ENCODE measurements at places on chromosomes 16 and 17.

GRCh38 chr16:48279199-48279598 lies 31.9 kb upstream of the ABCC11 start:
- DNase-seq = no peak
- no peaks in the 10 kb centered on the region for H3K27me3 ChIP-seq
- H3K27ac ChIP-seq = peak overlapping the region; percentile 9
- H3K4me3 ChIP-seq = no peak overlapping the region
- no peaks in the 10 kb centered on the region for H3K4me1 ChIP-seq

DNA sequence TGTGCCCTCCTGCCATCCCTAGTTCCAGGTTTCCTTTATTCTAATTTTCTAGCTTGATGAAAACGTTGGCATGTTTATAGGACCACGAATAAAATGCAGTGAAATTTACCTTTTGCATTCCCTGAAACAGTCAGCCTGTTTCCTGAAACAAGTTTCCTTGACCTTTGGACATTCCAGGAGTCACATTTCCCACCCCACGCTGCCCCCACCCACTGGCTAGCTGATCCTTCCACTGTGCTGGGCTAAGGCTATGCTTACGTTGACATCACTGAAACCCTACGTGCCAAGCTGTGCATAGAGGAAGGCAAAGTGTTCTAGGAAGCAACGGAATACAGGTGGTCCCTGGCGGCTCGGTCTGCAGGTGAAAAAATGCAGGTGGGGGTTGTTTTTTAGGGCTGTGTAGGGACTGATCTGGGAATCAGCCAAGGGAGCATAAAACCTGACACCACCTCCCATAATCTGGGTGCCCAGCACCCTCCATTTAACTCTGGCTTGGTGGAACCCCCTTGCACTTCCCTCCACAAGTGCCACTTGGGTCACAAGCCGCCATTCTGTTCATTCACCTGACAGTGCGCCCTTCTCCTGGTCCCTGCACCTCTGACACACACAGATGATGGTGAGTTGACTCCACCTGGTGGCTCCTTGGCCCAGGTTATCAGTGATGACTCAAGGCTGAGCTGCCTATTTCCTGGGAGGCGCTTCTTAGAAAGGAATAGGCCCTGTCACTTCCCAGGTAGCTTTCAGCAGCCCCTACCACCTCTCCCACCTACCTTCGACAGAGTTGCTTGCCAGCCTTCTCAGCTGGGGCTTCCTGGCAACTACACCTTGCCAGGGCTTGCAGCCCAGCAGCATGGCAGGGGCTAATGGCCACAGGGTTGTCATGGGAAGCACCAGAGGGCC lies 83.7 kb downstream of the N4BP1 start:
- no peaks in the 10 kb centered on the region for H3K27me3 ChIP-seq
- peak; percentile 69 for DNase-seq
- no peaks in the 10 kb centered on the region for H3K4me1 ChIP-seq

GRCh38 chr16:55470533-55471371 lies 8.2 kb upstream of the MMP2 start:
- H3K4me1 ChIP-seq = no peaks in the 10 kb centered on the region
- no peak overlapping the region for H3K4me3 ChIP-seq
- H3K27ac ChIP-seq = no peak overlapping the region
- H3K36me3 ChIP-seq = no peaks in the 10 kb centered on the region
- no peak for DNase-seq
- no peaks in the 10 kb centered on the region for H3K27me3 ChIP-seq

DNA sequence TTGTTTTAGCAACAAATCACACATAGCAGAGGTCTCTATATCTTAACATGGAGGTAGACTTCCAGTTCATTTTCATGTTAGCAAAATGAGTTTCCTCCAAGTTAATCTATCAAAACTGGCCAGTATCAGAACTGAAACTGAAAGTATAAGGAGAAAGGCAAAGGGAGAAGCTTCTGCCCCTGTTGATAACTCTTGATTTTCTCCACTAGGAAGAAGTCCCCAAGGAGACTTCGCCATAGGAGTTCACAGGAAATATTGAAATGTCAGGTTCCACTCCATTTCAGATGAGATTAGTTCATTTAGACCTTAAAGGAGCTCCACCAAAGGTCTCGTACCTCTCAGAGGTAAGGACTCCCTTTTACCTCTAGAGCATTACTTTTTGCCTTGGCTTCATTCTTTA lies 1.2 kb upstream of the OGFOD3 start:
- no peak for DNase-seq
- peaks cover 57% of the 10 kb centered on the region for H3K4me1 ChIP-seq
- H3K36me3 ChIP-seq = no peaks in the 10 kb centered on the region
- H3K4me3 ChIP-seq = peak overlapping the region; percentile 82
- no peaks in the 10 kb centered on the region for H3K27me3 ChIP-seq

DNA sequence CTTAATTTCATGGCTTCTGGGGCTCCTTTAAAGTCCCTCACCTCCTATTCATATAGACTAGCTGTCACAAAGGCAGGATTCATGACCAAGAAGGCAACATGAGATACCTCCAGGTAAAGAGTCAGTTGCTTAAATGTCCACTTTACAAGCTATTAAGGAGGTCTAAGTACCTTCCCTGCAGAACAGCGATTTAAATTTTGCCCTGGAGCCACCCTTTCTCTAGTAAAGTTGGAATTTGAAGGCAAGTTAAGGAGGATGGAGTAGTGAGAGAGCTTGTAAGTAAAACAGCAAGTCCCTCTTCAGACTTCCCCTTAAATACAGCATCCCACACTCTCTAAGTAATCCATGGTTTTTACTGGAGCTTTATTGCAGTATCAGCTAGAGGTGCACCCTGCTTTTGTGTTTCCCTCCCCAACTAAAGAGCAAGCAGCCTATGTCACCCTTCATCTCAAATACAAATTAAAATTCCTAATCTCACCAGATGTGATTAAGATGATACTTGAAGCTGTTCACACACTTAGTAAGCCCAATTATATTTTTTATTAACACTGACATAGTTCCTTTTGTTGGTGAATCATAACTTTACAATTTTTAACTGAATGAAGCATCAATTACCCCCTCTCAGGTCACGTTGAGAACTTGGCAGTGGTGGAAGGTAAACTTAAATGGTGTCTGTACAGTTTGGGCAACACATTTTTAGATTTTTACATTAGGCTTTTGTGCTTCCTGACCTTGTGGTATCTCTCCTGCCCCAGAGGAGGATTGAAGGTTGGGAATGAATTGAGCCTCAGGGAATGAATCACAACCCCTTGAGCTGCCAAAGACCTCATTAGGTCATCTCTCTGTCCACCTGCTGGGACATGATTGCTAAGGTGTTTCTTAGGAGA lies 108.9 kb downstream of the TANGO6 start:
- H3K27me3 ChIP-seq = no peaks in the 10 kb centered on the region
- H3K4me3 ChIP-seq = no peak overlapping the region
- no peaks in the 10 kb centered on the region for H3K4me1 ChIP-seq

- no peak overlapping the region for H3K27ac ChIP-seq
- no peaks in the 10 kb centered on the region for H3K27me3 ChIP-seq
- H3K36me3 ChIP-seq = peaks cover 61% of the 10 kb centered on the region
- no peak overlapping the region for H3K4me3 ChIP-seq
These were observed 18.6 kb upstream of the C16orf95 start for GRCh38 chr16:87335625-87336433.

- no peak overlapping the region for H3K4me3 ChIP-seq
- peaks cover 24% of the 10 kb centered on the region for H3K36me3 ChIP-seq
- no peak for DNase-seq
- no peak overlapping the region for H3K27ac ChIP-seq
These were observed 84.7 kb downstream of the NLK start for GRCh38 chr17:28127196-28127595.

GRCh38 chr16:84970447-84971127 lies 40.7 kb downstream of the ZDHHC7 start:
- peak; percentile 93 for DNase-seq
- peaks cover 7% of the 10 kb centered on the region for H3K27me3 ChIP-seq
- H3K36me3 ChIP-seq = no peaks in the 10 kb centered on the region

GRCh38 chr16:48231727-48232492 lies 12.2 kb upstream of the LONP2 start:
- H3K4me3 ChIP-seq = no peak overlapping the region
- H3K36me3 ChIP-seq = no peaks in the 10 kb centered on the region
- H3K27ac ChIP-seq = no peak overlapping the region
- no peak for DNase-seq

DNA sequence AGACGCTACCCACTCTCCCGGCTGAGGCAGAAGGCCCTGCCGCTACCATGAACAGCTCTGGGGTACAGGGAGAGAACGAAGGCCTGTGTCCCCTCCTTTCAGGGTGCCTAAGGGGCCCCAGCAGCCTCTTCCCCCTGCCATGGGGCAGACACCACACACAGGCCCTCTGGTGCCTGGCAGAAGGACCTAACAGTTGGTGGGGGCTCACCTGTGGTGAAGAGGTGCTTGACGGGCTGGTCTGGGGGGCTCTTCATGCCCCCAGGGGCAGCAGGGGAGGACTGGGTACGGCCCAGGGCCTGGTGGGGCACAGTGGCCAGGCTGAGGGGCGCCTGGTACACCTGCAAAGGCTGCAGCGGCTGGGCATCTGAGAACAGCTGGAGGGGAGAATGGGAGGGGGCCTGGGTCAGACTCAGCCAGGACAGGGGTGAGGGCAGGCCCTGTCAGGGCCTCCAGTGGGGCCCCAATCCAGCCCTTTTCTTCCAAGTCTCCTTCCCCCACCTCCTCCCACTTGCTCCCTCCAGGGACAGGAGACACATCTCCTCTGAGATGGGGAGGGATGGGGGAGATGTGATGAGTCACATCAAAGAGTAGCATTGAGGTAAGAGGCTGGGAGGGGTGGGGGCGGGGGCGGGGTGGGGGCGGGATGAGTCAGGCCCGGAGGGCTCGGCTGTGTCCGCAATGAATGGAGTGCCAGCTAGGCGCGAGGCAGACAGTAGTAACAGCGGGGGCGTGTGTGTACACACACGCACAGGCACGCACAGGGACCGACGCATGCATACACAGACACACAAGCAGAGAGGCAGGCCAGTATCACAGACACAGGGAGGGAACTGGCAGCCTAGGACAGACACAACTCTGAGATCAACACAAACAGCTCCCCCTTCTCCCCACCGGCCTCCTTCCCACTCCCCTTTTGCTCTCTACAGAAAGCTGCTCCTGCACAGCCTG lies 16.1 kb downstream of the G6PC3 start:
- H3K27me3 ChIP-seq = no peaks in the 10 kb centered on the region
- no peak overlapping the region for H3K27ac ChIP-seq
- no peak for DNase-seq
- no peaks in the 10 kb centered on the region for H3K4me1 ChIP-seq
- no peak overlapping the region for H3K4me3 ChIP-seq
- H3K36me3 ChIP-seq = peaks cover 100% of the 10 kb centered on the region

- H3K27me3 ChIP-seq = no peaks in the 10 kb centered on the region
- no peaks in the 10 kb centered on the region for H3K4me1 ChIP-seq
- H3K36me3 ChIP-seq = peaks cover 100% of the 10 kb centered on the region
- H3K4me3 ChIP-seq = no peak overlapping the region
These were observed 7.8 kb downstream of the LRRC59 start for GRCh38 chr17:50389534-50389933.

GRCh38 chr16:24257958-24258357 lies 1.8 kb downstream of the CACNG3 start:
- H3K36me3 ChIP-seq = no peaks in the 10 kb centered on the region
- DNase-seq = no peak
- H3K27ac ChIP-seq = no peak overlapping the region
- H3K27me3 ChIP-seq = peaks cover 39% of the 10 kb centered on the region
- no peak overlapping the region for H3K4me3 ChIP-seq

DNA sequence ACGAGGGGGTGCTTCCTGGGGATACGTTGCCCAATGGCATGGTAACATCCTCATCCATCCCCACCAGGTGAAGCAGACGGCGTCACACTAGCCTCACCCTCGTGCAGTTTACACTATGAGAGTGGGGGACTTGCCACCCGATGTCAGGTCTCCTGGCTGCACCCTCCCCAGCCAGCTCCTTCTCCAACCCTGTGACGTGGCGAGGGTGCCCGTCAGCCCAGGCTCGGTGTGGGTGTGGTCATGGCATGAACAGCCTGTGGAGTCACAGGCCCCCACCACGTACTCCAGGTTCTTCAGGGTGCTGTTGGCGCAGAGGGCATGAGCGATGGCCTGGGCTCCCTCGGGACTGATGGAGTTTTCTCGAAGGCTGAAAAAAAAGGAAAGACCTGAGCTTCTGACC lies 28.3 kb downstream of the NLRC3 start:
- peaks cover 8% of the 10 kb centered on the region for H3K4me1 ChIP-seq
- no peak for DNase-seq
- H3K27ac ChIP-seq = peak overlapping the region; percentile 62
- no peak overlapping the region for H3K4me3 ChIP-seq
- H3K36me3 ChIP-seq = peaks cover 44% of the 10 kb centered on the region

- H3K27ac ChIP-seq = peak overlapping the region; percentile 69
- H3K27me3 ChIP-seq = no peaks in the 10 kb centered on the region
- H3K4me3 ChIP-seq = no peak overlapping the region
- peaks cover 69% of the 10 kb centered on the region for H3K36me3 ChIP-seq
These were observed 112.2 kb downstream of the VPS53 start for GRCh38 chr17:602436-602835.

GRCh38 chr17:3378321-3378720 lies 7.8 kb downstream of the OR3A2 start:
- DNase-seq = no peak
- no peaks in the 10 kb centered on the region for H3K4me1 ChIP-seq
- H3K36me3 ChIP-seq = no peaks in the 10 kb centered on the region
- H3K27ac ChIP-seq = no peak overlapping the region

GRCh38 chr16:16805809-16806208 lies 426.9 kb downstream of the NPIPA7 start:
- no peak overlapping the region for H3K27ac ChIP-seq
- H3K4me3 ChIP-seq = no peak overlapping the region
- no peaks in the 10 kb centered on the region for H3K36me3 ChIP-seq
- H3K4me1 ChIP-seq = no peaks in the 10 kb centered on the region
- H3K27me3 ChIP-seq = no peaks in the 10 kb centered on the region

DNA sequence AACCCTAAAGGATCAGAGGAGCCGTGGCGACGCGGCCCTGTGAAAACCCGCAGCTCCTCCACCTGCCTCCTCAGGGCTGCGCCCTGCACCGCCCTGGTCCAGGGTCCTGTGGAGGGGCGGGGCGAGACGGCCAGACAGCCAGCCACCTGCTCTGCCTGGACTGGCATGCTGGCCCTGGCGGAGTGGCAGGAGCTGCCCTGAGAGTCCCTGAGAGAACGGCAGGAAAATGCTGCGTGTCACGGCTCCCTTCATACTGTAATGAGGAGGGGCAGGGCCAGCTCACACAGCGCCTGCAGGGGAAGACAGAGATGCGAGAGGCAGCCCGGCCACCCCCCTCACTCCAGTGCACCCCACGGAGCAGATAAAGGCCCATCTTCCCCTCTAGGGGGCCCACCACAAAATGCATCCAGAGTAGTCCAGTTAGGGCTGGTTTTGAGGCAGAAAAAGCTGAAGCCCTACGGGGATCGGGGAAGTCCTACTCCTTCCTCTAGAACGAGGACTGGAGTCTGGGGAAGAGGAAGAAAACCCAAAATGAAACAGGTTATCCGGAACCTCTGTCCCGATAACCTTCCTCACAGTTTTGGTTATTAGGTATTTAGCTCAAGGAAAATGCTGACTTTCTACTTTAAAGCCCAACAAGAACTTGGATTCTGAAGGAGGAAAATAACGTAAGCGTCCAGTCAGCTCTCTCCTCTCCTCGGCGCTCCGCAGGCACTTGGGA lies 97.6 kb upstream of the DNAH17 start:
- no peak overlapping the region for H3K4me3 ChIP-seq
- peak; percentile 64 for DNase-seq
- H3K27me3 ChIP-seq = no peaks in the 10 kb centered on the region
- H3K36me3 ChIP-seq = peaks cover 9% of the 10 kb centered on the region

GRCh38 chr17:41322094-41322902 lies 6.8 kb upstream of the KRTAP17-1 start:
- no peaks in the 10 kb centered on the region for H3K27me3 ChIP-seq
- H3K27ac ChIP-seq = no peak overlapping the region
- no peak overlapping the region for H3K4me3 ChIP-seq
- no peaks in the 10 kb centered on the region for H3K36me3 ChIP-seq
- no peaks in the 10 kb centered on the region for H3K4me1 ChIP-seq
- no peak for DNase-seq

- H3K36me3 ChIP-seq = no peaks in the 10 kb centered on the region
- no peak overlapping the region for H3K27ac ChIP-seq
- no peak overlapping the region for H3K4me3 ChIP-seq
- no peaks in the 10 kb centered on the region for H3K4me1 ChIP-seq
- no peaks in the 10 kb centered on the region for H3K27me3 ChIP-seq
These were observed 134.7 kb downstream of the USP31 start for GRCh38 chr16:23014592-23014991.

Measured in spleen (tissue), 13 donors.